ENCODE measurements at places on chromosomes 4 and X. TPM values are rescaled to one million over a fixed set of nuclear protein-coding genes. Genes with fewer than 3 reads are reported as not detected.
A peak's percentile ranks its signal among the peaks of the same experiment; 100 is the strongest.

DNA sequence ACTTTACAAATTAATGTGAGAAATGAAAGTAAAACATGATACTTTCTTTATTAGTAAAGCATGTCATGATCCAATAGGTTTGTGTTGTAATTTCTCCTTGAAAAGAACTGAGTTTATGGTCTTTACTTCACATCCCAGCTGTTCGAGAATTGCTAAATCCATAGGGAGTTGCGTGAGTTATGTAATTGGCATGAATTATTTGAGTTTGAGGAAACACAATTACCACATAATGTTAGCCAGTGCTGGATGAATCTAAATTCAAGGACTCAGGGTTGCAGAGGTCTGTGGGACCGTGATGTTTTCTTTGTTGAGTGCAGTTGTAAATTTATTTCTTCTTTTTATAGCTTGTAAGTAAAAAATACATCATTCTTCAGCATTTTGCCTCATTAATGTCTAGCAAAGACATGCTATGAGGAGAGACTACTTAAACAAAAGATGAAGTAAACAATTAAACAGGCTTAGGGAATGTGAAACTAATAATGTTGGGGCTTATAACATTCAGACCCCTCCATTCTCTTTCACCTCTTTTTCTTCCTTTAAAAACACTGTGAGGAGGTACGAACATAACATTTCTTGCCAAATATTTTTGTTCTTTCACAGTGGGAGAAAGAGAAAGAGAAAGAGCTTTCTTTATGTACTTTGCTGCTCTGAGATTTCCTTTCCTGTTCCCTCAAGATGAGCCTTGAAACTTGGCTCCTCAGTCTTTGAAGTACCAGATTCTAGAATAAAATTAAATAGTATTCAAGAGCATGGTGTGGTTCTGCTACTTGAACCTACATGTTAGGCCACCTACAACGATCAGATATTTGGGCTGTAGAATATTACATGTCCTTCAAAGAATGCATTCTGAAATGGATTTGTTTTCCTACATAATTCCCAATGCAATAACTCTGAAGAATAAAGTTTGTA is 159.6 kb upstream of the ANK2 start:
- no peak for ATAC-seq

GRCh38 chrX:101759000-101759399 is 99.3 kb upstream of the ARMCX2 start:
- ATAC-seq, result no peak

DNA sequence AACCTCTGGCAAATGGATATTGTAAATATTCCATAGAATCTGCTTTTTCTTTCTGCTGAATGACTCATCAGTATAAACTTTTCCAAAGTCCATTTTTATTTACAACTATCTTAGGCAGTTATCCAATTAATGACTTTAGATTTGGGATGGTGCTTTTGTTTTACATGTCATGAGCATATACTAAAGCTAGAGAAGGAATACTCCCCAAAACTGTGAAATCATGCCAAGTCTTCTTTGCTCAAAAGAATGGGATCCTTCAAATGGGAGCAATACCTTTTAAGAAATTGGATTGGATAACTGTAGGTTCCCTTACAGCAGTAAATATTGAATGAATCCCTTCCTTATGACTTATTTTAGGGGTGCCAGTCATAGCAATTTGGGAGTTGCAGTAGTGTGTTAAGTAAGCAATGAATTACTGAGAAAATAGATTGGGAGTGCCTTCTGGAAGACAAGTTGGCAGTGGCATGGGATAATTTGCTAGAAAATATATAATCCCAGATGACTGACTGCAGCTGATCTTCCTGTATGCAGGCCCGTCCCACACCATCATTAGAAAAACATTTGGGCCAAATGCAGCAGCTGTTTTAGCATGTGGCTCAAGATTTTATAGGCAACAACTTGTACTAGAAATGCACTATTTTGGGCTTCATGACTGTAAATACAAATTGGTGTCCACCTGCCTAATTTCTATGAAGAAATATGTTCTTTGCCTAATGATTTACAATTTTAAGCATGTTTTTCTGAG is 2.8 kb downstream of the TMPRSS11D start:
- peak; percentile 23 for ATAC-seq

- ATAC-seq, result peak; percentile 99
Observed at GRCh38 chr4:7929118-7929951, 10.3 kb downstream of the AFAP1 start.

DNA sequence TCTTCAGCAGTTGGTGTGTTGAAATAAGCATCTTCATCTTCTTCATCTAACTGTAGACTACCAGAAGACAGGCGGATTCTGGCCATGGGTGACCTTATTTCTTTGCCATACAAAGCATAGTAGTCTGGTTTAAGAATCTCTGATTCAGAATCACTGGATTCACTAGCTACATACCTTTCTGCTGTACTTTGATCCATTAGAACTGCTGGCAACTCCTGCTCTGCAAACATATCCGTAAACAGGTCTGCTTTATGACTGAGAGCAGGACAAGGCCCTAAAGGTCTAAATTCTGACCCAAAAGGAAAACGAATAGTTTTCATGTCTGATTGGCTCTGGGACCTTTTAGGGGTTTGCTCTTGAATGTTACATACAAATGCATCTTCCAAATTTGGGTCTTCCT is 49.9 kb downstream of the FRMD7 start:
- ATAC-seq, result no peak

- peak; percentile 63 for ATAC-seq
Observed at GRCh38 chr4:23934915-23935314, 45.1 kb upstream of the PPARGC1A start.

DNA sequence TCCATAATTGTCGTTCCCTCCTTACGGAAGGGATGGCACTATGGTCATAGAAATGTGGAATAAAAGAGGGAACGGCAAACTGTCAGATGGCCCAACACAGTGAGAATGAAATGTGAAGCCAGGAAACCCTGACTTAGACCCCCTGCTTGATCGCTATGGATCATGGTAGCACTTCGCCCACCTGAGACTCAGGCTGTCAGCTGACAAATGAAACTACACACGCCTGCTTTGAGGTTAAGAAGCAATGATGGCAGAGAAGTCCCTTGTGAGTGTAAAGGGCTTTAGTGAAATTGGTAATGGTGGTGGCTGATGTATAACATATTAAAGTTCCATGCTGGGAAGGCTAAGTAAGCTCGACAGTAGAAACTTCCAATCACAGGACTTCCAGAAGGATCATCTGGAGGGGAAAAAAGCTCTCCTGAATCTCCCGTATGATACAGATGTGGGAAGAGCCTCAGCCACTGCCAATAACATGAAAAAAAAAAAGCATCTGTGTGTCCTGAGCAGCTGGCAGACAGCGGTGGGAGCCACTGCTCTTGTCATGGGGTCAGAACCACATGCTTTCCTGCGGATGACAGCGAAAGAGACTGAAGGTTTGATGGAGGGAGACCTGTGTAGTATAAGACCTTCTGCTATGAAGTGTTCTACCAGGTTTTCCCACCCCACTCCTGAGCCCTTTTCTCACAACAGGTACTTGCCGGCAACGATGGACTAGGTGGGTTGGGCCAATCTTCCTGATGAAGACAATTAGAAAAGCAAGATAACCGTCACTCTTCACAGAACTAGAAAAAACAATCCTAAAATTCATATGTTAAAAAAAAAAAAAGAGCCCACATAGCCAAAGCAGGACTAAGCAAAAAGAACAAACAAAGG is 107.6 kb downstream of the AFAP1 start:
- no peak for ATAC-seq

GRCh38 chr4:5322321-5322720 is 271.0 kb downstream of the STK32B start:
- ATAC-seq, result no peak

DNA sequence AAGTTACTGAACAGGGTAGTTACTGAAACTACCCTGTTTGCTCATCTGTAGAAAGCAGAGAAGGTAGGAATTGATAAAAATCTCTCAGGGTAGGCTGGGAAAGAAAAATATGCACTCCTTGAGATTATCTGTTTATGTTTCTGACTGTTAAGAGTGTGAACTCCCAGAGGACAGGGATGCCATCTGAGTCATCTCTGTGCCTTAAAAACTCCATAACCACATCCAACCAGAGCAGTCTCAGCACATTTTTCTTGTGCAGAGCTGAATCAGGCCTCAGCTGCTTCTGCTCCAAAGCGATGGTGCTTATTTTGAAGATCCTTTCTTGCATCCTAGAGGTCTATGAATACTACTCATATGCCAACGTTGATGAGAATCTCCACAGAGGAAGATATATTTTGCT is 9.9 kb downstream of the CENPVL3 start:
- ATAC-seq, result no peak

- ATAC-seq, result no peak
Observed at GRCh38 chr4:180766944-180767729, 1476.1 kb upstream of the TENM3 start.

DNA sequence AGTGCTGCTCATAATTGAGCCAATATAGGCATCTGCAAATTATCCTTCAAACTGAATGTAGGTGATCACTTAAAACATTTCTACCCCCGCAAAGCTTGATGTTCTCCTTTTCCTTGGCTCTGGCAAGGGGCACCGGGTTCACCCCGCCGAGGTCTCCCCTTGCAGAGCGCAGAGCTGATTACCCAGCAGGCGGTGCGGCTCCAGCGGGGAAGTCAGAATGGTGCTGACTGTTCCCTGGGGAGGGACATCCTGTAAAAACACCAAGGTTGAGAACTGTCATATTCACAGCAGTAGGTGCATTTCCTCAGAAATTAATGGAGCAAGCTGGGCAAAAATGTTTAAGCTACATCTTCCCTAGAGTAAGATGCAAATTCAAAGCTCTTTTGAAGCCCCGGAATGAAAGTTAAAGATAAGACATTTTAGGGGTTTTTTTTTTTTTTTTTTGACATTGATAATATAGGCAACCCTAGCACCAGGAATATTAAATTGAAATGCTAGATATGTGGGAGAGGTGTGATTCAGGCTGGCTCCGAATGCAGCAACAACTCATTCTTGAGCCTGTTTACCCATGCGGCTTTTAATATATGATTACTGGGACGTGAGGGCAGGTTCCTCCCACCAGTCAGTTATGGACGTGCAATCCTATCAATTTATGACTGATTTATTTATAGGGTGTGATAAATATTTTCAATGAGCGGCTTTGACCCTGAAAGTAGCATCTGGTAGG is 767.3 kb upstream of the TENM3 start:
- no peak for ATAC-seq

- ATAC-seq, result no peak
Observed at GRCh38 chrX:45598861-45599260, 398.2 kb upstream of the DIPK2B start.

DNA sequence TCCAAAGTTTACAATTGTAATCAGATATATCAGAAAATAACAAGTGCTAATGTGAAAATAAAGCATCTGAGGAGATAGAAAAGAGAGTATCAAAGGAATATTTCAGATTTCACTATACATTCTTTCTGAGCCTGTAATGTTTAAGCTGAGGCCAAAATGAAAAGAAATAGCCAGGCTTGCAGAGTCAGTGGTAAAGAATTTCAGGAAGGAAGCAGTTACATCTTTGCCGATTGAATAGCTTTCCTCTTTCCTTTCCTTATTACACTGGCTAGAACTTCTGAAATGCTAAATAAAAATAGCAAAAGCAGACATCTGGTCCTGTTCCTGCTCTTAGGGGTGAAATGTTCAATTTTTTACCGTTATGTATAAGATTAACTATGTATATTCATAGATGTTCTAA is 1441.6 kb upstream of the PCDH7 start:
- no peak for ATAC-seq

- no peak for ATAC-seq
Observed at GRCh38 chr4:151202851-151203455, 74.0 kb upstream of the PRSS48 start.

- peak; percentile 80 for ATAC-seq
Observed at GRCh38 chr4:141543176-141543575, 93.2 kb upstream of the IL15 start.

GRCh38 chr4:3862640-3863420 is 96.6 kb downstream of the ADRA2C start:
- no peak for ATAC-seq

DNA sequence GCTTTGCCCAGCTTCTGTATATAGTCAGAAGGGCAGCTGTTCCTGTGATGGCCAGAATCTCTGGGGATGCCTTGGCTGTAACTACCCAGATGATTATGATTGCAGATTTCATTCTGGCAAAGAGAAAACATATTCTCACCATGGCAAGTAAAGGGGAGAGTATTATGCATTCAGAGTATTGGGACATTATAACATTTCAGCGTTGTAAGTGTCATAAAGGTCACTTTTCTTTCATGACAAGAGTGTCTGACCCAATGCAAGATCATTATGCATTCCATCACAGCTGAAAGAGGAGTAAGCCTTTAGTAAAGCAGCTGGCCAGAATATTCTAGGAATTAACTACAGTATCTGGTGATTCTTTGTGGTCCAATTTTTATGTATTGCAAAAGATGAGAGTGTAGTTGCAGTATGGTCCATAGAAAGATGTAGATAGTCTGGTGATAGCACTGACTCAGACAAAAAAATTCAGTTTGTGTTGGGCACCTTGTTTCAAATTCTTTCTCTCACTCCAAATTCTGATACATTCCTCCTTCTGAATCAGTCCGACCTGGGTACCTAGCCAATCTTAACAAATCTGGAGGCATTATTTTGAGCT is 2366.3 kb downstream of the PCDH7 start:
- ATAC-seq, result no peak

DNA sequence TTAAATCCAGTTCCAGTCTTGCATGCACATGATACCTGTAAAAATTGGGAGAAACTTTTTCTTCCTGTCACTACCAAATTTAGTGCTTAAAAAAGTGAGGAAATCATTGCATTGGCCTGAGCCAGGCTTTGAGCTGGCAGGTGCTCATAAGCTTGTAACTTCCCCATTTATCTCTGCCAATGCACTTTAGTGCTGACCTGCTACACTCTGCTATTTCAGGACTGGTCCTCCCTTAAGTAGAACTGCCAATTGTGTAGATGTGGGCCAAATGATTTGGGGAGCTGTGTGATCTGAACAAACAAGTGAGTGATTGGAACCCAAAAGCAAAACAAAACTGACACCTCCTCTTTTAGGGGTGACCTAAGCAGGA is 51.8 kb downstream of the ZNF827 start:
- no peak for ATAC-seq

- ATAC-seq, result no peak
Observed at GRCh38 chr4:33739884-33740632, 2504.3 kb downstream of the ARAP2 start.

DNA sequence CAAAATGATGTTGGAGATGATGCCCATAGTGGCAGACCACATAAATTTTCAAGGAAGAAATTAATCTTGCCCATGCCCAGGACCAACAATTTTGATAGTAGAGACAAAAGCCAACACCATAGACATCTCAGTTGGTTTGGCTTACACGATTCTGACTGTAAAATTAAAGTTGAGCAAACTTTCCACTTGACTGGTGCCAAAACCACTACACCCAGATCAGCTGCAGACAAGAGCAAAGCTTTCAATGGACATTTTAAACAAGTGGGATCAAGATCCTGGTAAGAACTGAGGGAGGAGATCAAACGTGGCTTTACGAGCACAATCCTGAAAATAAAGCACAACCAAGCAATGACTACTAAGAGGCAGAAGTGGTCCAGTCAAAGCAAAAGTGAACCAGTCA is 90.7 kb downstream of the PAPSS1 start:
- no peak for ATAC-seq

GRCh38 chrX:94265323-94265722 is 591.3 kb downstream of the FAM133A start:
- no peak for ATAC-seq

The TCEAL3 gene
- 2.9 TPM for total RNA-seq

The SRPX2 gene
- 18.9 TPM for total RNA-seq

The AKAP14 gene
- total RNA-seq, result not detected

The TMEM154 gene
- 120 TPM for total RNA-seq

The IDH3G gene
- total RNA-seq, result 32.6 TPM

The ZDHHC15 gene
- total RNA-seq, result 0.20 TPM

The OPHN1 gene
- total RNA-seq, result 4.7 TPM

The ERAS gene
- total RNA-seq, result not detected

The MAGEE1 gene
- 0.84 TPM for total RNA-seq

The ZCCHC18 gene
- total RNA-seq, result not detected

The FATE1 gene
- not detected for total RNA-seq

The GPC3 gene
- 0.28 TPM for total RNA-seq

The HPGD gene
- total RNA-seq, result 50.5 TPM

The TBC1D14 gene
- 48.1 TPM for total RNA-seq

Data from esophagus mucosa (tissue), 1 donor.